ENCODE measurements at places on chromosomes 6 and 20. TPM values are rescaled to one million over a fixed set of nuclear protein-coding genes. Genes with fewer than 3 reads are reported as not detected.
A peak's percentile ranks its signal among the peaks of the same experiment; 100 is the strongest.

GRCh38 chr20:38610521-38610920 is 8.9 kb downstream of the ARHGAP40 start:
- DNase-seq: no peak

GRCh38 chr20:63642527-63643247 is 10.5 kb downstream of the STMN3 start:
- peak; percentile 67 for DNase-seq

PRL gene
- total RNA-seq: not detected

DNA sequence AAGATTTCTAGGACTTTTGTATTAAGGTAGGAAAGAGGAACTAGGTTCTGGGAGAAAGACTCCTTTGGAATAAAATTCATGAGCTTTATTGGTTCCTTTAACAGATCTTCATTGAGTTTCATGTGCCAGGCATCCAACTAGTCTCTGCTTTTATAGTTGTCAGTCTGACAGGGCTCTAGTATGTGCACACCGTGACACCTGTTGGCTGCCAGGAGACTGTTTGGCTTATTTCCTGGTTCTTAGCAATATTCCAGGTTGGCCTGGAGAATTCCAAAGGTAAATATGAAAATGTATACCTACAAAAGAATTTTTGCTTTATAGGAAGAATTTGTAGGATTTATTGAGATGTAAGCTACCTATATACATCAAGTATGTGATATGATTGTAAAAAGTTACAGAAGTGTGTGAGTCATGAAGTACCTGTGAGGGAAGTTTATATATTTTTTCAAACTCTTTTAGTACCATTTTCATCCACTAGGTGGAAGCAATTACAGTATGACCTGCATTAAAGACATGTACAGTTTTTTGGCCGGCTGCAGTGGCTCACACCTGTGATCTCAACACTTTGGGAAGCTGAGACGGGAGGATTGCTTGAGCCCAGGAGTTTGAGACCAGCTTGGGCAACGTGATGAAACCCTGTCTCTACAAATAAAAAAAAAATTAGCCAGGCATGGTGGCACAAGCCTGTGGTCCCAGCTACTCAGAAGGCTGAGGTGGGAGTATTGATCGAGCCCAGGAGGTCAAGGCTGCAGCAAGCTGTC is 35.2 kb downstream of the NDUFAF5 start:
- peak; percentile 86 for DNase-seq

GRCh38 chr6:116763048-116763447 is 2.5 kb downstream of the FAM162B start:
- no peak for DNase-seq

TBP gene
- 26.5 TPM for total RNA-seq

IL17A gene
- total RNA-seq: not detected

SYCP2 gene
- total RNA-seq: 1.1 TPM

GRCh38 chr6:157059781-157060180 is 263.5 kb downstream of the TMEM242 start:
- no peak for DNase-seq

DNA sequence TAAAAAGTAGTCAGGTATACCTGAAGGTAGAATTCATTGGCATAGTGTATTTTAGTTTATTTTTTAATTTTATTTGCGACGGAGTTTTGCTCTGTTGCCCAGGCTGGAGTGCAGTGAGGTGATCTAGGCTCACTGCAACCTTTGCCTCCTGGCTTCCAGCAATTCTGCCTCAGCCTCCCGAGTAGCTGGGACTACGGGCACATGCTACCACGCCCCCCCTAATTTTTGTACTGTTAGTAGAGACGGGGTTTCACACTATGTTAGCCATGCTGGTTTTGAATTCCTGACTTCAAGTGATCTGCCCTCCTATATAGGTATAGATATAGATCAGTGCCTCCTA is 102.8 kb upstream of the PRSS16 start:
- DNase-seq: peak; percentile 55

DNA sequence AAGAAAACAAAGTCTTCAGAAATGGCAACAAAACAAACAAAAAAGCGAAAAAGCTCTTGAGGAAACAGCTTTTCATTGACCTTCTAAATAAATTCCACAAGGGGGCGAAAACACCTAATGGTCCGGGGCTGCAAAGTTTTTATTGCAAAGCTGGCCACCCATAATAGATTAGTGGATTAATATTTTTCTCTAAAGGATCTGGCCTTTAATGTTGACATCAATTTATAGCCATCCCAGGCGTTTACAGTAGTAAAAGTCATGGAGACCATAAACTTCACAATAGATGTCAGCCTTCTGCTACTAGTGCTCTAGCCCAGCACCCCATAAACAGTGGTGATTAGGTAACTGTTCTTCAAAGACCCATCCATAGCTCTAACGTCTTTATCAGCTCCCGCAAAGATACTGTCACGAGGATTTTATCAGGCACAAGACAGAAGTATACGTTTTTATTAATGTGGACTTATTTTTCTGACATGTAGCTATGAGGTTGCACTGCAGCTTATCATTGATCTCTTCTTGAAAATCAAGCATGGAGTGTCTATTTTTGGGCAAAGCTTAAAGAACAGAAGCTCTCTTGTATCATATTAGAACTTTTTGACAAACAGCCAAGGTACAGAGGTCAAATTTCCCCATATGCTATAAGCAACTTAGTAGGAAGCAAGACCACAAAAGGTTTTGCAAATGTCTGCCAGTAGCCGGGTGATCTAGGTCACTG is 4.7 kb downstream of the CITED2 start:
- peak; percentile 82 for DNase-seq

DNA sequence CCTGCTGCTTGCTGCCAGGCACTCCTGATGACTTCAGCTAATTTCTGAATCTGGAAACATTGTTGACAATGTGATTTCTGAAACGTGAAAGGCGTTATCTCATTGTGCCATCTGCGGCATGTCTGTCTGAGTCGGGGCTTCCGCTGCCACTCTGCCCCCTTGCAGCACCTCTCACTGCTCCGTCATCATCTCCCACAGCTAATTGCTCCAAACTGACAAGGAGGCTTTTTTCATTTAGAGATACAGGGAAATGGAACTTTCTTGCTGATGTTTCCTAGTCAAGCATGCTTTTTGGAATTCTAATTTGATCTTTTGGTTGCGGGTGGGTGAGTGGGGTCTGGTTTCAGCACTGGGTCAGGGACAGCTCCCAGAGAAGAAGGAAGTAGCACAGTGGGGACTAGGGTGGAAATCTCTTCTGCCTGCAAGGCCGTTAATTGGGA is 233.5 kb downstream of the DHX35 start:
- DNase-seq: peak; percentile 44

DNA sequence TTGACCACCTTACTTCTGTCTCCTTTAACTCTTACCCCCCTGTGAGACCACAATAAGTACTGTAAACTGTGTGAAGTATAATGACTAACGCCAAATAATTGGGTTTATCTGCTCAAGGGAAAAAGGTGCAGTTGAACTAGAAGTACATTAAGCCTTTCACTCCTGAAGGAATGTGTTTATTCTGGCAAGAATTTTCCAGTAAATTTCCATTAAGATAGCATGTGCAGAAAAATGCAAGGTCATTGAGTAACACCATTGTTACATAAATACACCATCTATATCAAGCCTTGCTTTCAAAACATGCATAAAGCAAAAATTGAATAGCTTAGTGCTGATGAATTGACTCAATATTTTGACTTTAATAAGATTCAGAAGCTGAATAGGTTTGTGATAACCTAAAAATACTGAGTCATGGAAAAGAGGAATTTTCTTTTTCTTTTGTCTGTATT is 65.4 kb downstream of the ARHGAP18 start:
- DNase-seq: no peak

GRCh38 chr6:169986171-169986847 is 234.9 kb downstream of the ERMARD start:
- DNase-seq: no peak

- DNase-seq: no peak
Measured at GRCh38 chr20:47876311-47877088, 91.2 kb upstream of the SULF2 start.

GRCh38 chr6:149230712-149231460 is 86.6 kb upstream of the TAB2 start:
- no peak for DNase-seq

- peak; percentile 56 for DNase-seq
Measured at GRCh38 chr20:62366370-62367135, 559 bp downstream of the LAMA5 start.

SLC2A10 gene
- total RNA-seq: not detected

- no peak for DNase-seq
Measured at GRCh38 chr6:130482645-130483390, 117.0 kb downstream of the TMEM200A start.

TRIM40 gene
- not detected for total RNA-seq

GRCh38 chr6:26400626-26401025 is 1.4 kb upstream of the BTN3A1 start:
- DNase-seq: peak; percentile 82

CST4 gene
- total RNA-seq: not detected

DDO gene
- not detected for total RNA-seq

OR12D3 gene
- total RNA-seq: not detected

RING1 gene
- total RNA-seq: 38.7 TPM

- DNase-seq: no peak
Measured at GRCh38 chr20:25279403-25279802, 31.5 kb downstream of the PYGB start.

CYP39A1 gene
- total RNA-seq: 8.2 TPM

DNA sequence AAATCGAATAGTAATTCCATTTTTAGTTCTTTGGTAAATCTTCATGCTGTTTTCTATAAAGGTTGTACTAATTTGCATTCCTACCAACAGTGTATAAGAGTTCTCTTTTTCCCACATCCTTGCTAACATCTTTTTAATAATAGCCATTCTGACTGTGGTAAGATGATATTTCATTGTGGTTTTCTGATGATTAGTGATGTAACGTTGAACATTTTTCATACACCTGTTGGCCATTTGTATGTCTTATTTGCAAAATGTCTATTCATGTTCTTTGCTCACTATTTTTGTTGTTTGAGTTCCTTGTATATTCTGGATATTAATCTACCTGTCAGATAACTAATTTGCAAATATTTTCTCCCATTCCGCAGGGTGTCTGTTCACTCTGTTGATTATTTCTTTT is 64.5 kb downstream of the LIN28B start:
- peak; percentile 57 for DNase-seq

- DNase-seq: no peak
Measured at GRCh38 chr20:4763723-4764510, 42.2 kb downstream of the PRND start.

LY6G5C gene
- total RNA-seq: 0.51 TPM

TRIM15 gene
- total RNA-seq: not detected

DNA sequence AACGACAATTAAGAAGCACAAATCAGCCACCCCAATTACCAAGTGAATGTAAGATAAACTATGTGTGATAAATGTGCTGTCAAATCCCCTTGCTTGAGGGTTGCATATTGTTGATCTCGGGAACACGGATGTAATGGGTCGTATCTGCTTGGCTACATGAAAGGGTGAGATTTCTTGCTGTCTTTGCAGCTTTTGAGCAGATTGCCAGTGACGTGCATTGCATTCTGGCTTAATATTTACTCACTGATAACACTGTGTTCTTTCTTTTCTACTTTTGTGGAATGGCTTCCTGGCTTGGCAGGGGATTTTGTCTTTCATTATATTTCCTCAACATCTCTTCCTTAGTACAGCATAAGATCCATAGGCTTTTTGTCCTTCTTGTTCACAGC is 10.5 kb upstream of the FAM210B start:
- no peak for DNase-seq

GRCh38 chr6:2462831-2463230 is 217.4 kb upstream of the GMDS start:
- DNase-seq: no peak

COL11A2 gene
- 1.0 TPM for total RNA-seq

All from Karpas-422 (cell line).